ENCODE measurements at places on chromosomes 7 and 10.

DNA sequence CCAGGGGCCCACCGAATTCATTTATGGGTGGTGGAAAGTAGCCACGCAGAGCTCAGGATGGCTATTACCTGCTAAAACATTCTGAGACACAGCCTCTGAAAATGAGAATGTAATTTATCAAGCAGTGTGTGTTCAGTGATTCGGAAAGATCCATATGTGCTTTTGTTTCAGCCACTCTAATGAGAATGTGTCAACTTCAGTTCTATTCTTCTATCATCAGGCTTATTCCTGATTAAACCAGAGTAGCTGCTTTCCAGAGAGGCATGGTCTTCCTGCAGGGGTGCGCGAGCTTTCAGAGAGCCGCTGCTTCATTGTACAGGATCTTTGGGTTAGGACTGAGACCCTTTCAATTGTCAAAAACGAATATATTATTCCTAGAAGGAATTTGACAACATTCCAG, 167.6 kb downstream of the OTUD1 start:
- DNase-seq, result no peak

- no peak for DNase-seq
These were observed 20.3 kb upstream of the PCBD1 start for GRCh38 chr10:70908406-70909296.

- DNase-seq, result no peak
These were observed 125.9 kb downstream of the HIPK2 start for GRCh38 chr7:139651914-139652313.

- no peak for DNase-seq
These were observed 24.0 kb downstream of the HYCC1 start for GRCh38 chr7:22989643-22990587.

- DNase-seq, result no peak
These were observed 1214.3 kb upstream of the SORCS1 start for GRCh38 chr10:108378779-108379178.

DNA sequence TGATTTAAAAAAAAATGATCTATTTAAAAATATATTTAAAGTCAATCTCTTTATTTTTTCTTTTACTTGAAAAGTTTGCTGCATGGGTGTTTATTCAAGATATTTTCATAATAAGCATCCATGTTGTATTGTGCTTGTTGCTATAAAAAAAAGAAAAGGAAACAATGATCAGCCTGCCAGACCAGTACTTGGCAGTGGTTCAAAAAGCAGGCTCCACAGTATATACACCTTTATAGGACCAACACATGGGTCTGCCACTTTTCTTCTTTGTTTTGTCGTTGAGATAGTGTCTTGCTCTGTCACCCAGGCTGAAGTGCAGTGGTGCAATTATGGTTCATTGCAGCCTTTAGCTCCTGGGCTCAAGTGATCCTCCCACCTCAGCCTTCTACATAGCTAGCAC, 228.0 kb downstream of the TWIST1 start:
- peak; percentile 17 for DNase-seq

DNA sequence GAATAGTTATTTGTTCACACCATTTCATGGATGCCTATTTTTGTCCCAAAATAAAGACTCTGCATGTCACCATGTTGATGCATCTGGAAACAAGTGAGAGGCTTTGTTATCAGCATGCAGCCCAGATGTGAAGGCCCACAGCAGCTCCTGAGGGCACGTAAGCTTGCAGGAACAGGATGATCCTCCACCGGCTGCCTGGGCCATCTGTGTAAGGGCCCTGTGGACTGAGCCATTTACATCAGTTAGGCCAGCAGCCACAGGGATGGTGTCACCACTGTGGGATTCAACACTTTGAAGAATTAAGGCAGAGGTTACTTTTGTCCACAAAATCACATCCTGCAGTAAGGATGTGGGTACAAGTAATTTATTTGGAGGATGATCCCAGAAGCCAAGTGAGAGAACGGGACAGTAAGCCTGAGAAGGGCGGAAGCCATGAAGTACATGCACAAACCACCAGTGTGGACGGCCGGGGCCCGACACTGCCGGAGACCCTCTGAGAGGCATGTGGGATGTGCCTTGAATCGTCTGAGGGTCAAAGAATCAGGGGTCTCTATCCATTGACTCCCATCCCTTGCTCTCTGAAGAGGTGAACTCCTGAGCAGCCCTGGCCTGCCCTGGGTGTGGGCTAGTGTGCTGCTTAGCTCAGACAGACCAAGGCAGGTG, 609.7 kb downstream of the DNAJB6 start:
- DNase-seq, result no peak

GRCh38 chr7:82071468-82071867, 301.6 kb upstream of the HGF start:
- no peak for DNase-seq

DNA sequence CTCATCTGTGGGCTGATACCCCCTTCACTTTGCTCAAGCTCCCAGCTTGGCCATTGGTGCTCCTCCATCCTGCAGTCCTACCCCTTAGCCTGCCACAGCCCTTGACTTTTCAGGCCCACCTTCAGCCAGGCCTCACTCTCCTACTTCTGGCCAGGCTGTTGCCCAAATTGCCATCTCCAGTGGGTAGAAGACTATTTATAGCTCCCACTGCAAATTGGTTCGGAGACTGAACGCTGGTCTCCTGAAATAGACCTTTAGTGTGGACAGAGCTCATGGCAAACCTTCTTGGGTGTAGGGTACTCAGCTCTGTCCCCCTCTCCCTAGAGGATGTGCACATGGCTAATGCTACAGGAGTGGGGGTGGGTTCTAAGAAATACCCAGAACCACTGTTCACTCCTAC, 697.8 kb downstream of the LRMDA start:
- DNase-seq, result no peak

DNA sequence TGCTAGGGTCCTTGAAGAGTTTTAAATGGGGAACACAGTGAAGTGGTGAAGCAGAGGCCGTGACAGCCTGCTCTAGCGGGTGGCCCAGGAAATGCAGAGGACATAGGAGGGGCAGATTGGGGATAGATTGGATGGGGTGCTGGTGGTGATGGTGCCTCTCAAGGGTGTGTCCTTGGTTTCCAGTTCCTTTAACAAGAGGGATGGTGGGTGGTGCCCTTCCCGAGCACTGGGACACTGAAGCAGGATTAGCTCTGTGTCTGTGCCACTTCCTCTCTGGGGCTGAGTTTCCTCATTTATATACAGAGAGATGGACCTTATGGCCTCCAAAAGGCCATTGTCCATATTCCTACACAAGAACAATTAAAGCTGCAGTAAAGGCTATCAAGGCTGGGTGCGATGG, 285.5 kb downstream of the TCF7L2 start:
- no peak for DNase-seq

DNA sequence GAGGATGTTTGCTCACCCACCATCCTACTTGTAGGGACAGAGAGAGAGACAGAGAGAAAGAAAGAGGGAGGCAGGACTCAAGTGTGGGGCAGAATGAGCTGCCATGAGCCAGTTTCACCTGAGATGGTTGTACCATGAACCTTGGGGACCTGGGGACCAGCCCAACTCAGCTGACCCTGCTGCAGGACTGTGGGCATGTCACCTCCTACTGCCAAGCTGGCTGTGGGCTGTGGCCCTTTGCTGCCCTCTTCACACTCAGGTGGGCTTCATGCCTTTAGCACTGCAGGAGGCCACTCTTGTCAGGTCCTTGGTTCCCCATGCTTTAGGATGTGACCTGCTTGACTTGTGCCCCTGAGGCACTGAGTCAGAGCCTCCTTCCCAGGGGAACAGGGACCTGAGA, 108.2 kb upstream of the PCBD1 start:
- no peak for DNase-seq

DNA sequence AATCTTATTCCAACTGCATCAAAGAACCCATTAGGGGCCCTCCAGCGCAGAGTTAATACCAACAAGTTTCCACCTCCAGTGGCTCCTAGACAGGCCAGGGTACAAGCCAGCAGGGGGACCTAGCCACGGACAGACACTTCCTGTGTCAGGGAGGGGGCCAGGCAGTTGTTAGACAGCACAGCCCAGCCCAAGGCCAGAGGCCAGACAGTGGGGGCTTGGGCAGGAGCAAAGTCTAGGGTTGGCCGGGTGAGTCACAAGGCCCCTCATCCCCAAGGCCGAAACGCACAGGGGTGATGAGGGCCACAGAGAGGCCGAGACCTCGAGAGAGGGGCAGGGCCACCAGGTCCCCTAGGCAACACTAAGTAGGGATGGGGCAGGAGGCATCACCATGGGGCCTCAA, 19.3 kb upstream of the OPTN start:
- DNase-seq, result no peak

DNA sequence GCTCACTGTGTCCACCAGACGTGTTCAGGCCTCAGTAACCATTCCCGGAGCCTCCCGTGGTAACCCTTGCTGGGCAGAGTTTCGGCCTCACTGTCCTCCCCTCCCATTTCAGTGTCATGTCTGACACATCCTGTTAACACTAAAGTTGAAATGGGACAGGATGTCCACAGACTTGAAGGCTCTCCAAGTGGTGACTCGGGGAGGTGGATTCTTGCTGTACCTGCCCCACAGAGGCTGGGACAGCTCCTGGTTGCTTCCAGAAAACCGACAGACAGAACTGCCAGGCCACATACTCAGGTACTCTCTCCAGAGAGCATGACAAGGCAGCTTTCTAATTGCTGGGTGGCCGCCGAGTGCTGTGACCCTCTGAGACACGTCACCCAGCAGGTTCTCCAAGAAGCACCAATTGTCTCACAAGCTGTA, 17.9 kb upstream of the CYTH3 start:
- DNase-seq, result no peak

DNA sequence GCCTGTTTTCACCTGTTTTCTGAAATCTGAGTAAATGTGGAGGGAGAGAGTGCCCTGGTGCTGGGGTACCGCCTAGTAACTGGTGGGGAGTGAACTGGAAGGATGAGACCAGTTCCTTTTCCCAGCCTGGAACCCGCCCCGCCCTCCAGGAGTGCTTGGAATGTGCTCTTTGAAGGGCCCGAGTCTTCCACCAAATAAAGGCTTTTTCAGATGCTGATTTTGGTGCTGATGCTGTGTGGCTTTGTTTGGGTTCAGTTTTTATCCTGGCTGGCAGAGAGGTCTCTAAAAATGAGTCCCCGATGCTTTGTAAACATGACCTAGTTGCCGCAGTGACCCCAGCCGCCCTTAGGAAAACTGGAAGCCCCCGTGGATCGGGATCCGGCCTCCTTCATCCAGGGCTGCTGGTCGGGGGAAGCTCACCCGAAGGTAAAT, 25.9 kb downstream of the FOXK1 start:
- no peak for DNase-seq

DNA sequence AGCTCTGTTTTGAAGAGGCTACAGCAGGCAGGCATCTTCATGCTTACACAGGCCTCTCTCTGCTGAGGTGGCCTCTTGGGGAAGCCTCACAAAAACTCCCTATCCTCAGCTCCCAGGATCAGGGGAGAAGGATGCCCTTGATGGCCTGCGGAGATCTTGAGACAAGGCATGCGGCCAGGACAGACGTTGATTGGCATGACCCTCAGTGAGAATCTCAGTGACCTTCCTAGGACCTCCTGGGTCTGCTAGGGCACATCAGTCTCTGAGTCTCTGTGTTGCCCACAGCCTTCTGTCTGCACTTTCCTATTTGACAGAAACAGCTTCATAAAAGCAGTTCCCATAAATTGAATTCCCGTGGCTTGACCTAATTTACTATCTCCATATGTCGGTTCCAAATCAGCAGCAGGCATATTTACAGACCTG, 1005.8 kb upstream of the C7orf33 start:
- no peak for DNase-seq

DNA sequence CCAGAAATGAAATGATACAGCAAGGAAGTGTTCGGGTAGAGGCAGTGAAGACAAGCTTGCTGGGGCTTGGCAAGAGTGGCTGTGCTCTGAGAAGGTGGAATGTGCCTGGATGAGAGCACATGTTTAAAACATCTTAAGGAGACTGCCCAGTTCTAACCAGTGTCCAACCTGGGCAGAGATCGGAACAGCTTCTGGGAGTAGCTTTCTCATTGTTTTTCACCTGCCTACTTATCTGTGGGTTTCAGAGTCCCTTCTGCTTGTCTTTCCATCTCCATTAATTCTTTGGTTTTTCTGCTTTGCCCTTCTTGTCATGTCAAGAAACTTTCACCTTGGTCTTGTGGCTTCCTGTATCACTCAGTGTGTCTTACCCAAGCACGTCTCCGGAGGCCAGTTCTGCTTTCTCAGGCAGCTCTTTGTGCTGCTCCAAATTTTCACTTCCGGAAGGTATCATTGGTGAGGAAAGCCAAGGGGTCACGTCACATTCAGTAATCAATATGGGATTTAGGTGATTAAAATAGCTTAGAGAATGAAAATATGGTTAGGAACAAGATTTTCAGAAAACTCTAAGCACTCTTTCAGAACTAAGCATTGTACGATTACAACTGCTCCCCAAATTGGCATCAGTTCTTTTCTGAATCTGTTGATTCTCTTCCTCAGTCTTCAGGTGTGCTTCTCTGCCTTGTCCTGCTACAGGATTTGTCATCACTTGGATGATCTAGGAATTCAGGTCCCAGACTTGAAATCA, 5.5 kb upstream of the LAMB4 start:
- DNase-seq, result no peak

DNA sequence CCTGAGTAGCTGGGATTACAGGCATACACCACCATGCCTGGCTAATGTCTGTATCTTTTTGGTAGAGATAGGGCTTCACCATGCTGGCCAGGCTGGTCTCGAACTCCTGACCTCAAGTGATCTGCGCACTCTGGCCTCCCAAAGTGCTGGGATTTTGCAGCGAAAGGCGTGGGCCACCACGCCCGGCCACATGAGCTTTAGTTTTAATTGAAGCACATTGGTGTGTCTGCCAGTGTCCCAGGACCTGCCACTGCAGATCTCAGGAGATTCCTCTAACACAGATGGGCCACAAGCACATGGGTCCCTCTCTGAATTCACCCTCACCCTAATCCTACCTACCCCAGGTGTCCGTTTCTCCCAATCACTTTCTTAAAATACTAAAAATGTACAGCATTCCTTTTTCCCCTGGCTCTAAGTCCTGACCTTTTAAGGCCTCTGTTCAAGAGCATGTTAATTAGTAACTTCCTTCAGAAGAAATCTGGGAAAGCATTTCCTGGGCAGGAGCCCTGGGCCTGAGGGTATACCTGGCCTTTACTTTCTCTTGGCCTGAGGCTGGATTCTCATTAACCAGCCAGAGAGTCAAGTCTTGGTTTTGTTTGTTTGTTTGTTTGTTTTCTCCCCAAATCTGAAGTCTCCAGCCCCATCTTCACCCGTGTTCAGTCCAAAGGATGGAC, 82.6 kb downstream of the PRPF18 start:
- no peak for DNase-seq

GRCh38 chr7:151273651-151274390, 25.3 kb upstream of the SMARCD3 start:
- no peak for DNase-seq

DNA sequence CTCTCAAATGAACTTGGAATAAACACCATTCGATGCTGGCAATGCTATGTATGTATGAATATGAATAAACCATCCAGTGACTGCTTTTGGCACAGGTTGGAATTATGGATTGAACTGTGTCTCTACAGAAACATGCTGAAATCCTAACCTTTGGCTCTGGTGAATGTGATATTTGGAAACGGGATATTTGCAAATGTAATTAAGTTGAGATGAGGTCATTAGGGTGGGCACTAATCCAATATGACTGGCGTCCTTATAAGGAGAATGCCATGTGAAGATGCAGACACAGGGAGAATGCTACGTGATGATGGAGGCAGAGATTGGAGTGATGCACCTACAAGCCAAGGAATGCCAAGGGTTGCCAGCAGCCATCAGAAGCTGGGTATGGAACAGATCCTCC, 3.4 kb upstream of the ACTR3B start:
- DNase-seq, result no peak
